ENCODE measurements at places on chromosomes 7 and 10.

DNA sequence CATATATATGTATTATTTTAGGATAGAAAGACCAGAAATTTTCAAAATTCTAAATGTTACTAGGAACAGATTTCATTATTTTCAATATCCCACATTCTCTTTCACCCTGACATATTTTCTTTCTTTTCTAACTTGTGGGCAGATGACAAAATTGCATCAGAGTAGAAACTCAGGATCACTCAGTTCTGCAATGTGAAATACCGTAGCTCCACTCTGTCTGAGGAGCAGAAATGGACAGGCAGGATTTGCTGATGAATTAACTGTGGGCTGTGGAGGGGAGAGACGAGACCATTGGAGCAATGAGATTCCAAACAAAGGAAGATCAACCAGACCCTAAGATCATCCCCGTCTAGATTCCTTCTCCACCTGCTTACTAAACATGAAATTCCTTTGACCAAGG, 37.0 kb upstream of the SVOPL start:
- no peak for DNase-seq

DNA sequence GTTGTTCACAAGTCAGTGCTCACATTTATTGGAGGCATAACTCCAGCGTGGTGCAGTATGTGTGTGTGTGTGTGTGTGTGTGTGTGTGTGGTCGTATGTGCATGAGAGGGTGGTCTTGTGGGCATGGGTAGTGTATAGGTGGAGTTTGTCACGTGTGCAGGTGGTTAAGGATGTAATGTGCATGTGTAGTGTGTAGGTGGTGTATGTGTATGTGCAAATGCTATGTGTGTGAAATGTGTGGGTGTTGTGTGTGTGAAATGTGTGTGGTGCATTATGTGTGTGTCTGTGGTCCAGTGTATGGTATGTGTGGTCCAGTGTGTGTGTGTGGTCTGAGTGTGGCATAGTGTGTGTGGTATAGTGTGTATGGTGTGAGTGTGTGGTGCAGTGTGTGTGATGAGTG, 30.3 kb upstream of the PODXL start:
- DNase-seq, result no peak

DNA sequence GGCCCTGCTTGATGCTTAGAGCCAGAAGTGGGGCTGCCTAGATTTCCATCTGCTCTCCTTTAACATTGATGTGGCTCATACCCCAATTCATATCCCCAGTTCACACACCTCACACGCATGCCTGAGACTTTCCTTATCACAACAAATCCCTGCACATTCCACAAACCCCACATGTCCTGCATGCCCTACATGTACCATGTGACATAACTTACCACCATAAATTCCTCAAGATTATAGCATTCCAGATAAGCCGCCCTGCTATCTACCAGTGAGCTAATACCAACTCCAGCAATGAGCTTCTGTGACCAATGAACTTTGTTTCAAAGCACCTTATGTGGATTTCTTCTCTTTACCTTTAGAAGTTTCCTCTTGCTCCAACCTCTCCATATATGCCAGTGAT, 104.7 kb upstream of the RAB11FIP2 start:
- no peak for DNase-seq

- DNase-seq, result no peak
These were observed 248.1 kb downstream of the ARHGAP21 start for GRCh38 chr10:24475598-24475997.

DNA sequence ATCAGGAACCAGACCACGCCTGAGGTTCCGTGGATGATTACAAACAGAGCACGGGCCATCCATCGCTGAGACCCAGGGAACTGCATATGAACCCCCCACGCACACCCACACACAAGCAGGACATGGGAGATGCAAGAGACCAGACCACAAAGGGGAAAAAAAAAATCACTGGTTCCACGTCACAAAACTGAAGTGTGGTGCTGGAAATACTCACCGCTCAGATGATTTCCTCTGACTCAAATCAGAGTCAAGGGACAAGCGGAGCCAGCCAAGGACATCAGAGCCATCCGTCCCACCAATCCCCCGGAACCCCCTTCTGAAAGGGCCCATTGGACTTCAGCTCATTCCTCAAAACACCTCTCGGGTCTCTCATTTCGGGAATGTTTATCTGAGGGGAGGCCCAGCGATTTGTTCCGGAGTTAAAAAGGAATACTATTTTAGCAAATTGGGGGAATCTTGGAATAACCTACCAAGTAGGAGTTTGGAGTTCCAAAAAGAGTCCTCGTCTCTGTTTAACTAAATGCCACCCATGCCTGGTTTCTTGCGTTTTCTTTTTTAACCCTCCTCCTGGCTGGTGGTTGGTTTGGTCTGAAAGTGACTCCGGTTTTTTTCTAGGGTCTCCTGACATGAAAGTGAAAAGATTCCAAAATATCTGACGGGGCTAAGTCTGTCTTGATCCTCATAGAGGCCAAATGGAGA, 15.0 kb downstream of the SNX8 start:
- peak; percentile 76 for DNase-seq

DNA sequence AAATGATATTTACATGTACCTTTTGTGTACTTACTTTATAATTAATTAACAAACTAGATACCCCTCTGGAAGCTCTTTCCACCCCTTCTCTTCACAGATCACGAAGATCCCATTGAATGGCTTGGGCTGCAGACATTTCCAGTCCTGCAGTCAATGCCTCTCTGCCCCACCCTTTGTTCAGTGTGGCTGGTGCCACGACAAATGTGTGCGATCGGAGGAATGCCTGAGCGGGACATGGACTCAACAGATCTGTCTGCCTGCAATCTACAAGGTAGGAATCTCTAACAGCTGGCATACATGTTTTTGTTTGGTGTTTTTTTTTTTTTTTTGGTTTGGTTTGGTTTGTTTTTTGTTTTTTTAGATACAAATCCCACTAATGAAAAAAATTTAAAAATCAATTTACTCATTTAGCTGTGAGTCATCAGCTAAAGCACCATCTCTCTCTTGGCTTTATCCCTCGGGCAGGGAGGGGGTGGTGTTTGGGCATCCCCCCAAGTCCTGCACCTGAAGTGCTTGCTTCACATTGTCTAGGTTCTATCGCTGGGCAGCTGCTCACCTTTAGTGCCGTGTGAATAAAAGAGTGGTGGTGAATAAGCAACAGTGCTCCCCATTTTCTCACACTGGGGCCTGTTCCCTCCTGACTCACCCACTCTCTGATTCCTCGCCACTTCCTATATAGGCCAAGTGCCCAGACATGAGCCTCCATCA, 68.9 kb downstream of the MET start:
- no peak for DNase-seq

Measured in GM06990 (cell line).